ENCODE measurements at places on chromosomes 11 and 22. TPM values are rescaled to one million over a fixed set of nuclear protein-coding genes. Genes with fewer than 3 reads are reported as not detected.

PI4KA gene
- total RNA-seq, result 47.6 TPM

MPEG1 gene
- total RNA-seq, result not detected

ROBO4 gene
- total RNA-seq, result 405 TPM

CARNS1 gene
- total RNA-seq, result not detected

DDX17 gene
- 212 TPM for total RNA-seq

PGA5 gene
- total RNA-seq, result not detected

GRIK4 gene
- total RNA-seq, result 0.15 TPM

UBQLNL gene
- total RNA-seq, result not detected

GTSE1 gene
- total RNA-seq, result 21.9 TPM

TEF gene
- total RNA-seq, result 2.1 TPM

CHRNA10 gene
- total RNA-seq, result not detected

KDM4E gene
- not detected for total RNA-seq

KIRREL3 gene
- total RNA-seq, result not detected

All from mammary microvascular endothelial cell (primary cell).